Hematopoietic multipotent progenitor cell treated with erythropoietin and hydrocortisone succinate and interleukin-3 and kit ligand, for 6 days (in vitro differentiated cells): ENCODE measurements at places on chromosomes 7 and 10.

DNA sequence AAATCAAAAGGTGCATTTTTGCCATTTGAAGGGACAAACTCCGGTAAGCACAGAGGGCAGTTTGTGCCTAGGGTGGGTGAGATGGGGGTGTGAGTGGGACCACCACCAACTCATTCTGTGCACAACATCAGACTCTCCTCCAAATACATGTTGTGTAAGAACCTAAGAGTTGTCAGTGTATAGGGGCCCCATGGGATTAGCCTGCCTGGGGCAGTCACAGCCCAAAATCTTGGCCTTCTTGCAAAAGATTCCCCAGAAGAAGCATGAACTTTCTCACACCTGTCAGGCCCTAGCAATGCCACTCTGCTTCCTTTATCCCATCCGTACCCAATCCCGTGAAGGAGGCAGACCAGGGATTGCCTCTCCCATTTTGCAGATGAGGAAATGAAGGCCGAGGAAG is 47.1 kb upstream of the NANOS1 start:
- DNase-seq = no peak

DNA sequence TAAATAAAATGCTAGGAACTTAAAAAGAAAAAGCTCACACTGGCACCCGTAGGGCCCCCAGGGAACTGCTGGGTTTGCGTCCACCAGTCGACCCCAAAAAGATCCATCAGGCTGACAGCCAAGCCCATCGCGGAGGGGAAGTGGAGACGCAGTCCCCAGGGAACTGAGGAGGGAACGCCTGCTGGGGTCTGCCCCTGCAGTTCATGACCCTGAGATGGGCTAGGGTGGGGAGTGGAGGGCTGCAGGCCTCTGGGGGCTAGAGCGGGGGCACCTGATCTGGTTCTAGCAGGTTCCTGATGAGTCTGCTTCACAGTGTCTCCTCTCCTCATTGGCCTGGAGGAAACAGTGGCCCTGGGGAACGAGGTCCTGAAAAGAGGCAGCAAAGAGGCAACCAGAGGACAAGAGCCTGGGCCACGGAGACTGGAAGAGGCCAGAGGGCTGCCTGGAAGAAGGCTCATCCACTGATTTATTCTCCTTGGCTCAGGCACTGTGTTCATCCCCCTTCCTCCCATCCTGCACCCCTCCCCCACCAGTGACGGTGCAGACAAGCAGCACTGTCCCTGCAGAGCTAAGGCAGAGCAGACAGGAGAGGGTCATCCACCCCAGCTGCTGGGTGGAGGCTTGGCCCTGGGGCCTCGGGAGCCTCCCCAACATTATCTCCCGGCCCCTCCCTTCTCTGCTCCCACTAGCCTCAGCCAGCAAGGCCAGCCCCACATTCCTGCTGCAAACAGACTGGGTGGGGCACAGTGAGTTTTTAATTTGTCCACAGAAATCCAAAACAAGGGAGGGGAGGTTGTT is 24.7 kb upstream of the HSPA12A start:
- no peak for DNase-seq

- DNase-seq = no peak
Measured at GRCh38 chr10:11022213-11022612, 4.5 kb downstream of the CELF2 start.

DNA sequence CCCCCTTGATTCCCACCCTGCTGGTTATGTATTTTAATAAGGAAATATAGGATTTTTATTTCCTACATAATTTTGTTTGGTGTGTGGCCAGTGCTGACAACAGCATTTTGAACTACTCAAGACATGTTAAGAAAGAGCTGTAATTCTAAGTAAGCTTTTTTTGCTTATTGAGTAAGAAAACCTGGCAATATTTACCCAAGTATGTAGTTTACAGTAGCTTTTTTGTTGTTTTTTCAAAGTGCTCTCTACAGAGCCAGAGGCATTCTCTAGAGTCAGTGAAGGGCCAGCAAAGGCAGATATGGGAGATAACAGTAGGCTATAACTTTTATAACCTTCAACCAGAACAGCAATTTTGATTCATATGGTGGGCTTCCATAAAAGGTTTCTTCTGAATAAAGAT is 63.2 kb upstream of the TMEM168 start:
- DNase-seq = no peak

DNA sequence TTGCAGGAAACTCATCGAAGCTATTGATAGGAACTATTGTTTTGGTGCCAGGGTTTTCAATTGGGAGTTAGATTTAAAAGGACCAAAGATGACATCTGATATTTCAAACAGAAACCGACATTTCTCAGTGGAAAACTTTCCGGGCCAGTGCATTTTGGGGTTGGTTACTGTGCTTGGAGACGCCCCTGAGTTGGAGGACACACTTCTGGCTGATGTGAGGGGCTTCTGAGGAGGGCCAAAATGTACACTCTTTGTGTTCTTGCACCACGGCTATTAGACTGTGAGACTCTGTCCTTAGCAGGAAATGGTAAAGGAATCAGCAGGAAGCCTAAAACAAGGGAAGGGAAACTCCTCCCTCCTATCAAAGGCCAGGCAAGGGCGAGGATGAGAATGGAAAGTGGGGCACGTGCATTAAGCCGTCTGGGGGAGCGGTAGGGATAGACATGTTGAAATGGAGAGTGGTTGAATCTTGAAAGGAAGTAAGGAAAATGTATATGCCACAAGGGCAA is 1.8 kb upstream of the SRGN start:
- DNase-seq = peak; percentile 65

DNA sequence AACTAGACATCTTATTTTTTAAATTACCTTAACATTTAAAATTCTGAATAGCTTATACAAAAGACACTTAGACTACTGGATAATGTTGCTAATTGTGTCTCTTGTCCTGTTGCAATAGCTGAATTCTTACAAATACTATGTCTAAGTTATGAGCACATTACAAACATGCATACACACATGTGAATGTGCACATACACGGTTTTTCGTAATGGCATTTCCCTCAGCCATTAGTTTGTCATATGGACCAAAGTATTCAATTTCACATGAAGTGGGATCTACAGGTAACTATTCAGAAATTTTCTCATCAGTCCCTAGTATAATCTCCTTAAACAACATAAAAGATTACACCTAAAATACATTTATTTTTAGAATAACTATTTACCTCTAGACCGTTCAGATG is 178.6 kb upstream of the BET1 start:
- no peak for DNase-seq

- DNase-seq = peak; percentile 85
Measured at GRCh38 chr10:132163278-132163765, 23.4 kb upstream of the DPYSL4 start.

GRCh38 chr10:78657163-78657861 is 411.5 kb upstream of the ZMIZ1 start:
- peak; percentile 86 for DNase-seq

DNA sequence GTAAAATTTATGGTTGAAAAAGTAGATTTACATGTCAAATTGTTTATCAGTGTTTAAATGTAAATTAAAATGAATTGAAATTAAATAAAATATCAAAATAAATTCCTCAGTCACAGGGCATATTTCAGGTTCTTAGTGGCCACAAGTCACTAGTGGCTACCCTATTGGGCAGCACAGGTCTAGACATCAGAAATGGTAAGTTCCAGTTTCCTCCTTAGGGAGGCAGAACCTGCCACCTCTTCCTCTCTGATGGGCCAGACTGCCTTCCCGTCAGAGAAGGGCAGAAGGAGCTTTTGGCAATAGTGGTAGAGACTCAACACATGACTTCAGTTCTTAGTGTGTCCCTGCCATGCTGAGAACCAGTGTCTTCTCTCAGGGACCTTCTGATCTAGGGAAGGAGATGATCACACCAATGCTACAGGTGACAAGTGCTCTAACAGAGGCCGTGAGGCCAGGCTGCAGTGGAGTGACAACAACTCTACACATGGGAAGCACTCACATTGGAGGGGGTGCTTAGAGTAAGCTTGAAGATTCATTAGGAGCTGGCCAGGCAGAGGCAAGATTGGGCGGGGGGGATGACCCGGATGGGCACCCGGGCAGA is 14.4 kb upstream of the PCBD1 start:
- DNase-seq = no peak

DNA sequence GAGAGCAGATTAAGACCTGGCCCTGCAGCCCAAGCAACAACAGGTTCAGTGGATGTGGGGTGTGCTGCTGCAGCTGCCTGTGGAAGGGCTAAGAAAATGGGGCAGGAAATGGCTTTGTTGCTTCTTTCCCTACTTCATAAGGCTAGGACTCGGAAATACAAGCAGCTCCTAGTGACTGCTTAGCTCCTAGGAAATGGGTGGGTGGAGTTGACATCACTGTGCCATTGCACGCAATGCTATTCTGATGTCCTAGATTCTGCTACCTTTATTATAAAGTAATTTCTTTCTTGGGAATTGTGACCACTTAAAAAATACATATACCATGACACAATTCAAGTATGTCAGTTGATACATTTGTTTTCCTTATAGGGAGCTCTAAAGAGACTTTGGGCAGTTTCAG is 155.8 kb downstream of the FANK1 start:
- DNase-seq = no peak

- no peak for DNase-seq
Measured at GRCh38 chr10:93261961-93262610, 188.4 kb downstream of the CYP26A1 start.

DNA sequence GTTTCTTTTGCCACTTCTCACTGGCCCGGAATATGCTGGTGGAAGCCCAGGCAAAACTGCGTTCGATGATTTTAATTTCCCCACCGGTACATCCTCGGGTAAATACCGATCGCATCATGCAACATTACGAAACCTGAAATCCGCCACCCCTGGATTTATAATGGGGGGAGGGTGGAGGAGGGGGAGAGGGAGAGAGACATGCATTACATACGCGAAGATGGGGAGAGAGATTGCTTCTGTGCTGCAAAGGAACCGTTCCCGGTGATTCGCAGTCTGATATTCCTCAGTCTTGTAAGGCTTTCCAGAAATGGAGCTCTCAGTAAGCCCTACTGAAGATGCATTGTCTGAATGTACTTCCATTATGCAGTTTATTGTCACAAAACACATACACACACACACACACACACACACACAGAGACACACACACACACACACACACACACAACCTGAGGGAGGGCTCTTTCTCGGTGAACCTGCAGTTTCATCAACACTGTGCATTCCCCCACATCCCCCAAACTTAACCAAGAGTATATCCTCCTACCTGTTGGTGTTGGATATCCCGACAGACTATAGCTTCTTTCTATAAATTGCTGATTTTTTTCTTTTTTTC is 741 bp downstream of the GPR85 start:
- DNase-seq = peak; percentile 8

- DNase-seq = no peak
Measured at GRCh38 chr7:114343949-114344708, 70.5 kb upstream of the FOXP2 start.
